ENCODE measurements at places on chromosomes 5 and 9.

- no peak for DNase-seq
Observed at GRCh38 chr9:108019821-108020220, 530.3 kb upstream of the KLF4 start.

GRCh38 chr5:3456121-3456681 is 139.4 kb upstream of the IRX1 start:
- DNase-seq, result no peak

DNA sequence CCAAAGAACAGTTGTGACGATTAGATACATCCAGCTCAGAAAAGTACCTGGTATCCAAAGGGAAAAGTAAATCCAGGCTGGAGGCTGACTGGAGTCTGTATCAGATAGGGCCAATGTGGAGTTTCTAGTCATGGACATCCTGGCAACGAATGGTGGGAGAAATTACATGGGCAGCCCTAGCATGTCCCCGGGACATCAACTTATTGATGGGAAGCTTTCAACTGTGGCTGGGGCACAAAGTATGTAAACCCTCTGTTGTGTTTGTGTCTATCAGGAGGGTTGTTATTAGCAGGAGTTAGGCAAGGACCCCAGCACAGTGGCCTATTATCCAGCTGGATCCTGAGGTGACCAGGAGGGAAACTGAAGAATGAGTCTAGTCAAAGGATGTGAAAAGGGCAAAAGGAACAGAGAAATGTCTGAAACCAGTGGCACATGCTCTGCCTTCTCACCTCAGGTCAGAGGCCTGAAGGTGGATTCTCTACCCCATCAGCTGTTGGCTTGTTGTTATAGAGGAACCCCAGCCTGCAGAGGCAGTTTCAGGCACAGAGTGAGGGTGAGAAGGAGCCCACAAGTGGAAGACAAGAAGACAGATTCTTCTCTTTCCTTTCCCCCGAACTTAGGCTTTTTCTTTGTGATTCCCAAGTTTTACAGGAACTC is 19.9 kb downstream of the IFNW1 start:
- no peak for DNase-seq

- DNase-seq, result no peak
Observed at GRCh38 chr5:101728933-101729332, 567.2 kb downstream of the SLCO4C1 start.

DNA sequence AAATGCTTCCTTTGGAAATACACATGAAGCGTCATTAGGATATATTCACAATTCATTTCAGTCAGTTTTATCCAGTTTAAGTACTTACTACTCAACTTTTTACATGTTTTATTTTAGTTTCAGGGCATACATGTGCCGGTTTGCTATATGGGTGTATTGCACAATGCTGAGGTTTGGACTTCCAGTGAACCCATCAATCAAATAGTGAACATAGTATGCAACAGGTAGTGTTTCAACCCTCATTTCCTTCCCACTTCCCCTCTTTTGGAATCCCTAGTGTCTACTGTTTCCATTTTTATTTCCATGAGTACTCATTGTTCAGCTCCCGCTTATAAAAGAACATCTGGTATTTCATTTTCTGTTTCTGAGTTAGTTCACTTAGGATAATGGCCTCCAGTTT is 74.7 kb downstream of the TMEM161B start:
- no peak for DNase-seq

Measured in Right ventricle myocardium superior (tissue), 1 donor.